AG04449 (cell line): ENCODE measurements at places on chromosomes 5 and 9.

DNA sequence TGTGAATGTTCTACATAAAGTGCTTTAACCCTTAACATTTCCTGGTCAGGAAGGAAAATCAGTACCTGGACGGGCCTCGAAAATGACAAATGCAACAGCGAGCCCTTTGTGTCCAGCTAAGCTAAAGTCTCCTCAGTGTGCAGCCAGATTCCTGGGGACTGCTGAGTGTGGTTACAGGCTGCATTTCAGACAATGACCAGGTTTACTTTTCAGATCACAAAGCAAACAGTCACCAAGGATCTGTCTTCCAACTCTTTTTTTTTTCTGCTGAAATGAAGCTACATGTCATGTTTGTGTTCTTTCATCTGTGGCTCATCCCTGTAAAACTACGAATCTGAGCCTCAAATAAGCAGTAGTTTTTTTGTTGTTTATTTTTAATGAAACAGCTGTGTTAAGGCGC, 20.8 kb downstream of the SLC46A2 start:
- DNase-seq = no peak

- DNase-seq = peak; percentile 19
Measured at GRCh38 chr9:27333241-27334052, 36.5 kb upstream of the EQTN start.

GRCh38 chr5:67188274-67189078, 8.1 kb downstream of the CD180 start:
- DNase-seq = no peak

GRCh38 chr5:176664479-176664878, 17.2 kb downstream of the TSPAN17 start:
- no peak for DNase-seq

DNA sequence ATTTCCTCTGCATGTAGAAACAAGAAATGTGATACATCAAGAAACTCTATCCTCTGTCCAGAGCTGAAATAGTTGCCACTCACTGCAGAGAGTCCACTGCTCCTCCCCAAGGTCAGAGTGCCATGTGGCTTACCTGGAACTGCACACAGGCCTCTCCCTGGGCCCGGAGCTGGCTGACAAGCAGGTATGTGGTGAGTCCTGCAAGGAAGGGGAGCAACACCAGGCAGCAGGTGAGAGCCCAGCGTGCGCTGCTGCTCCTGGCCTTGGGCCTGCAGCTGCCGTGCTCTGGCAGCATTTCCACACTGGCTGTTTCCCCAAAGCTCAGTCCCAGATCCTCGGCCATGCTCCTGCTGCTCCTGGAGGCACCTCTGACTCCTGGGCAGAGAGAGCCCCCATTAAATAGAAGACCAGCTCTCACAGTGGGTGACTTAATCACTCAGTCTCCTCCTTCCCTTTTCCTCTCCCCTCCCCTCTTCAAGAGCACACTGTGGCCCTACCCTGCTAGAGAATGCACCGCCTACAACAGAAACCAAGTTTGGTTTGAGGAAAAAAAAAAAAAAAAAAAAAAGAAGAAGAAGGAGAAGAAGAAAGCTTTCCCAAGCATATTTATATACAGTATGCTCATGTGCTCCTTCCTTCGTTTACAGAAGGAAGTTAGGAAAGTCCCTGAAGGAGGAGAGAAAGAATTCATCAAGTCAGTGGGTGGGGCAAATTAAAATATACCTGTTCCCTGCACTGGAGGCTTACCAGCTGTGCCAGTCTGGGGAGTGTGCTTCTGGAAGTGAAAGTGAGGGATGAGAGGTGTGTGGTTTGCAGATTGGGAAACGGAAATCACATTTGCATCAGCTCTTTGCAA, at the start of gene TNFSF15:
Gene TNFSF15, minus strand, starts transcription at position 370 of the 856 bp plus-strand sequence. Its CDS starts 27 bp downstream, at position 343.
- no peak for DNase-seq

- DNase-seq = no peak
Measured at GRCh38 chr5:112929336-112930081, 7.5 kb upstream of the REEP5 start.

GRCh38 chr5:150163547-150164059, 3.0 kb upstream of the CDX1 start:
- no peak for DNase-seq
